ENCODE measurements at places on chromosomes 16 and 17. TPM values are rescaled to one million over a fixed set of nuclear protein-coding genes. Genes with fewer than 3 reads are reported as not detected.

DNA sequence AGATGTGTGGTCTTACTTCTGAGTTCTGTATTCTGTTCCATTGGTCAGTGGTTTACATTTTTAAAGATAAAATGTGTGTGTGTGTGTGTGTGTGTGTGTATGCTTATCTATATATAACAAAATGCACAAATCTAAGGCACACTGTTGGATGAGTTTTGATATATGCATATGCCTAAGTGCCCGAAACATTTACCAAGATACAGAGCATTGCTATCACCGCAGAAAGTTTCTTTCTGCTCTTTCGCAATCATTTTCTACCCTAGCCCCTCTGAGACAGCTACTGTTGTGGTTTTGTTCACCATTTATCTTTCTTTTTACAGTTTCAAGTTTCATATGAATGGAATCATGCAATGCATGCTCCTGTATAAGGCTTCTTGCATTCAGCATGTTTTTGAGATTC is 97.0 kb downstream of the MRTFB start:
- DNase-seq = no peak

GRCh38 chr16:22126037-22126558 is 33.8 kb downstream of the VWA3A start:
- no peak for DNase-seq

C16orf54 gene
- polyA plus RNA-seq = 0.26 TPM

ZG16 gene
- 2.4 TPM for polyA plus RNA-seq

- DNase-seq = peak; percentile 46
Measured at GRCh38 chr17:7632492-7632894, 2.6 kb downstream of the SHBG start.

GRCh38 chr17:7011415-7011814 is 1.0 kb upstream of the RNASEK start:
- no peak for DNase-seq

C1QL1 gene
- 17.0 TPM for polyA plus RNA-seq

SYCE1L gene
- 8.2 TPM for polyA plus RNA-seq

- DNase-seq = no peak
Measured at GRCh38 chr17:1907909-1908698, 78.3 kb downstream of the RPA1 start.

DNA sequence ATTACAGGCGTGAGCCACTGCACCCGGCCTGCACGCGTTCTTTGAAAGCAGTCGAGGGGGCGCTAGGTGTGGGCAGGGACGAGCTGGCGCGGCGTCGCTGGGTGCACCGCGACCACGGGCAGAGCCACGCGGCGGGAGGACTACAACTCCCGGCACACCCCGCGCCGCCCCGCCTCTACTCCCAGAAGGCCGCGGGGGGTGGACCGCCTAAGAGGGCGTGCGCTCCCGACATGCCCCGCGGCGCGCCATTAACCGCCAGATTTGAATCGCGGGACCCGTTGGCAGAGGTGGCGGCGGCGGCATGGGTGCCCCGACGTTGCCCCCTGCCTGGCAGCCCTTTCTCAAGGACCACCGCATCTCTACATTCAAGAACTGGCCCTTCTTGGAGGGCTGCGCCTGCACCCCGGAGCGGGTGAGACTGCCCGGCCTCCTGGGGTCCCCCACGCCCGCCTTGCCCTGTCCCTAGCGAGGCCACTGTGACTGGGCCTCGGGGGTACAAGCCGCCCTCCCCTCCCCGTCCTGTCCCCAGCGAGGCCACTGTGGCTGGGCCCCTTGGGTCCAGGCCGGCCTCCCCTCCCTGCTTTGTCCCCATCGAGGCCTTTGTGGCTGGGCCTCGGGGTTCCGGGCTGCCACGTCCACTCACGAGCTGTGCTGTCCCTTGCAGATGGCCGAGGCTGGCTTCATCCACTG is at the start of gene BIRC5:
Gene BIRC5 (plus strand): TSS at position 238 of the 690 bp plus-strand sequence. CDS start 64 bp downstream, at position 302.
- DNase-seq = peak; percentile 79

PYY gene
- 1.1 TPM for polyA plus RNA-seq

GRCh38 chr16:71568551-71568950 is 8.3 kb downstream of the TAT start:
- DNase-seq = no peak

GRCh38 chr17:19727501-19728078 is 11.2 kb upstream of the SLC47A2 start:
- DNase-seq = peak; percentile 42

GRCh38 chr16:50600582-50601283 is 52.5 kb downstream of the NKD1 start:
- no peak for DNase-seq

EPN2 gene
- polyA plus RNA-seq = 15.5 TPM

DNA sequence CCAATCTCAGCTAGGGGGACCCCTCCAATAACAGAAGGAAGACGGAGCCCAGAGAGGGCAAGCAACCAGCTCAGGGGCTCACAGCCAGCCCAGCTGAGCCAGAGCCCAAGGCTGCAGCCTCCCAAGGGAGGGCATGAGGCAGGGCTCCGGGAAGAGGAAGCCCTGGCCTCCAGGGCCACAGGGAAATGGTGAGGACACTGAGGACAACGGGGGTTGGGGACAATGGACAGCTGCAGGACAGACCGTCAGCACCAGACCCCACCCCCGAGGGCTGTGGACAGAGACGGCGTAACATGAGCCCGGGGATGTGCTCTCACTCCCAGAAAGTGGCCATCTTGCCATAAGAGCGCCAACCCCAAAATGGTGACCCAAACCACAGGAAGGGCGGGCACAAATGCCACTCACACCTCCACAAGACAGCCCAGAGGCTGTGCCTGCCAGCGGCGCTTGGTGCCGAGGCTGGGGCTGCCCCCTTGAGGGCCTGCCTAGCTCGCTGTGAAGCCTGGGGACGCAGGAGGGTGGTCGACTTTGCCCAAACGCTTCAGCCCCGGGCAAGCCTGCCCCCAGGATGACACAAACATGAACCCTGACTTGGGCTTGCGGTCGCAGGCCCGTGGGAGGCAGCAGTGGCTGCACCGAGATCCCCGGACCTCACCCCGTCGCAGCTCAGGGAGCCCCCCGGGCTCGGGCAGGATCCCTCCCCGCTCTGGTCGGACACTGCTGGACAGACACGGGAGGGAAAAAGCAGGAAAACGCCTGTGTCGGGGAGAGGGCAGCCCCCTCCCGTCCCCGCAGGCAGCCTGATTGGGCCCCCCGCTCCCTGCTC is 10.5 kb downstream of the PIMREG start:
- no peak for DNase-seq

DNA sequence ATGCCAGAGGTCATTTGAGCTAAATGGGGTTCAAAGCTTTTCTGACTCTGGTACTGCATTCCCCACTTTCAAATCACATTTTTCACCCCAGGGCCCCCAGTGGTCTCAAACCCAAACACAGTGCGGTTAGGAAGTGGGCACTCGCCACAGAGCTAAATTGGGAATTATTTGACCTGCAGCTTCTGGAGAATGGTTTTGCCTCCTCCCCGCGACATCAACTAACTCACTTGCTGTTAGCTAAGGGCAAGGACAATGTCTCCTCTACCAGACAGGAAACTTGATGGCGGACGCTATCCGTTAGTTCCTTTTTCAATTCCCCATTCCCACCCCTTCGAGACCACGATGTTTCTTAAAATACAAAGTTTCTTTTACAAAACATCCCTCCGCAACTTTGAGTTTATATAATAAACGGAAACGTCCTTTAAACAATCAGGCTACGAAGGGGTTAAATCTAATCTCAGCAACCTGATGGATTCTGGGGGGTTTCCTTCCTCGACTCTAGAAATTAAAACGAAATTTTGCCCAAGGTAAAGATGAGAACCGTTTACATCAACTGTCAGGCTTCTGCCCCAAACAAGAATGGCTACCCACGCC is 500 bp upstream of the KAT7 start:
- DNase-seq = no peak

GRCh38 chr17:79046197-79046915 is 22.4 kb downstream of the C1QTNF1 start:
- no peak for DNase-seq

CACNG3 gene
- not detected for polyA plus RNA-seq

DNA sequence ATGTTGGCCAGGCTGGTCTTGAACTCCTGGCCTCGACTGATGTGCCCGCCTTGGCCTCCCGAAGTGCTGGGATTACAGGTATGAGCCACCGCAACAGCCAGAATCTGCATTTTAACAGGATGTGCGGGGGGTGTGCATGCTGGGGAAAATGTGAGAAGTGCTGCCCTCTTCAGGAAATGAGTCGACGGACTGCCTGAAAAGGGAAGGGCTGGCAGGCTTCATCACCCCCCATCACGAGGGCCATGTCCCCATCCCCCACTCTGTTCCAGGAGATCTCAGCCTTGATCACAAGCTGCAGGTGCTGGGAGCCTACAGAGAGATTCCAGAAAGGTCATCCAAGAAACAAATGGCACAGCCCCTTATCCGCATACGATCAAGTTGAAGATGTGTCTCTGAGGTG is 195.3 kb upstream of the RPL38 start:
- no peak for DNase-seq

CX3CL1 gene
- polyA plus RNA-seq = 8.7 TPM

CCL1 gene
- polyA plus RNA-seq = not detected

DNA sequence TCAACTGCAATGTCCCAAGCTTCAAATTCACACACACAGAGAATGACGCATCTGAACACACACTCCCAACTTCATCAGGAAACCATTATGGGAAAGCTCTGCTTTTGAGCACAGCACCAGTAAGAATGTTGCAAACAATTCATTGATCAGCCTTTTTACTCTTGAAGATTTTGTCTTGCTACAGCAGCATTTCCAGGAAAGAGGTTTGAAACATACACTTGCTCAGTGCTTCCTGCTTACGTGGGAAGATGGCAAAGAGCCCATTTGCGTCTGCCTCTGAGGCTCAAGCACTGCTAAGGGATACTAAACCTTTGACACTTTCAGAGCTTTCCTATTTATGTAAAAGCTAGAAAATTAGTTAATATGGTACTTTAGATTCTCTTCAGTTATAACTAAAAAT is 77.2 kb upstream of the MON1B start:
- DNase-seq = no peak

GRCh38 chr17:37842401-37842800 is 81.8 kb upstream of the TBC1D3K start:
- DNase-seq = no peak

FAAP100 gene
- polyA plus RNA-seq = 66.0 TPM

SLFN11 gene
- 3.1 TPM for polyA plus RNA-seq

DNA sequence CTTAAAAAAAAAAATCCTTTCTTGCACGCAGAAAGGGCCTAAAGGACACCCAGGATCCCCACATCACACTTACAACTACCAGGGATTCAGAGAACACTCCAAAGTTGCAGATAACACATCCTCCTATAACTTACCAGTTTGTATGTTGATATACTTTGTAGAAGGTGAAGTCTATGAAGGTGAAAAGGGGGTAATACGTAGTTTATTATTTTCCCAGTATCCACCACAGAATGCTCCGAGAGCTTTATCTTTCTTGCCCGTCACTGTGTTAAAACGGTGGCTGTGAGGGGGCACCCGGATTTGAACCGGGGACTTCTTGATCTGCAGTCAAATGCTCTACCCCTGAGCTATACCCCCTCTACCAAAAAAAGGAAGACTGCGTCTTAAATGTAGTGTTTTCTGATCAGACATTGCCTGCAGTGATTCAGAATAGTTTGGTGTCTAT is 7.9 kb upstream of the RPL23 start:
- no peak for DNase-seq

DNA sequence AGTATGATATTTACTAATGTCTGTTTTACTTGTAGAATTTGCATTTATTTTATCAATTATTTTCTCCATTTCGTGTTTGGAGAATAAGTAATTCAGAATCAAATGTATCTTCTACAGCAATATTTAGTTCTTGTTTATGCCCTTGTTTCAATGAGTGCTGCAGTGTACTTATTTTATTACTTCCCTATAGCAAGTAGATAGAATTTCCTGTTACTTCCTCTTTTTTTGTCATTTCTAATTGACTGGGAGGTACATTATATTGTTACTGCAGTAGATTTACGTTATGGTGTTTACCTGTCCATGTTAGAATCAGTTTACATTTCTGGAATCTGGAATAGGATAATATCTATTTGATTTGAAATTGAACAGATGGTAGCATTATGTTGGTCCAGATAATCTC is 71.2 kb downstream of the OMG start:
- no peak for DNase-seq

- DNase-seq = no peak
Measured at GRCh38 chr16:25033852-25034251, 18.7 kb upstream of the ARHGAP17 start.

DNA sequence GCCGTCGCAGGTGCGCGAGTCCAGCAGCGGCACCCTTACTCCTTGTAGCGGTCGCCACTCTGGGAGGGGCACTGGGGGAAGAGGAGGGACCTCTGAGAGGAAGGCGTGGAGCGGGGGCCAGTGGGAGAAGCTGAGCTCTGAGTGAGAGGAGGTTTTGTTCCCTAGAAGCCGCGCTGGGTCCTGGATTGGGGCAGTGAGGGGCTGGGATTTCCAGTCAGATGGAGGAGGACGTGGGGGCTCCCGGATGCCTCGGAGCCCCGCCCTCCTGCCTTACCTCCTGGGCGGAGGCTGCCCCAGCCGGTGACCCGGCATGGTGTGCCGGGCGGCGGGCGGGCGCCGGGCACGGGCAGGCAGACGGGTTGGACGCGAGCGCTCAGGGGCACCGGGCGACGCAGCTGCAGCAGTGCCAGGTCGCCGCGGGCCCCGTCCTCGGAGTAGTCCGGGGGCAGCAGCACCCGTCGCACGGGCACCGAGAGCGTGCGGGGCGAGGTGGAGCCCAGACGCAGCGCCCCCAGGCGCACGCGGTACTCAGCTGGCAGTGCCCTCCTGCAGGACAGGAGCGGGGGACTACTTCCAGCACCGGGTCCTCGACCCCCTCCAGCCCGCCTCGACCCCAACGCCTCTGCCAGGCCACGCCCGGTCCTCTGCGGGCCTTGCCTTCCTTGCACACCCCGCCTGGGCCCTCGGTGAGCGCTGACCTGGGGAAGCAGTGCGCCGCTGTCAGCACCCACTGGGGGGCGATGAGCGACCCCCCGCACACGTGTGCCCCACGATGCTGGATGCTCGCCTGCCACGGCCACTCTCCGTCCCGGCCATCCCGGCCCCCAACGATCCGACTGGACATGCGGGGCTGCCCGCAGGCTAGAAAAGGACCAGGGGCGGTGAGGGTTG is 2.0 kb downstream of the PRSS33 start:
- DNase-seq = peak; percentile 12

- no peak for DNase-seq
Measured at GRCh38 chr17:73042225-73042624, 50.3 kb downstream of the SLC39A11 start.

GRCh38 chr17:44906010-44906646 is 6.9 kb upstream of the EFTUD2 start:
- no peak for DNase-seq

TSPAN10 gene
- polyA plus RNA-seq = 2.0 TPM

- DNase-seq = no peak
Measured at GRCh38 chr16:68833251-68833650, 10.1 kb upstream of the TANGO6 start.

GRCh38 chr17:49899191-49899485 is 51.3 kb upstream of the TAC4 start:
- no peak for DNase-seq

- no peak for DNase-seq
Measured at GRCh38 chr17:46771561-46772474, 46.7 kb downstream of the WNT3 start.

- no peak for DNase-seq
Measured at GRCh38 chr16:50474138-50474537, 74.1 kb upstream of the NKD1 start.

All from pancreas (tissue), 10 donors.